ENCODE measurements at places on chromosomes 12 and 14.

GRCh38 chr12:102050660-102051430 is 10.9 kb downstream of the WASHC3 start:
- no peak for DNase-seq

DNA sequence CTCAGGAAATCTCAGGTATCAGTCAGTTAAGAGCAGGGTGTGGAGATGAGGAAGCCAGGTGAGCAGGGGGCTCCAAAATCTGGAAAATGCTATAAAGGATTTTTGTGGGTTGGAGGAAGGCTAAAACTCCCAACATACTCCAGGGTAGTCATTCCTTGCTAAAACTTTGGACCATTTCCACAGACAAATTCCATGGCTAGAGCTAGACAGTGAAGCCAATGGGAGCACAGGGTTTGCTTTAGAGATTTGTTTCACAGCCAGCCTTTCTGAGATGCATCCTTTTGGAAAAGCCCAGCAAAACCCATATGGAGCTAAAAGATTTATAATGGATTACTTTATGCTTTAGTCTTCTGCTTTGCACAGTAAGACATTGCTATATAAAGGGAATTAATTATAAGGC is 146.5 kb downstream of the SAMD4A start:
- no peak for DNase-seq

- DNase-seq: no peak
Observed at GRCh38 chr14:29442696-29443095, 485.0 kb downstream of the PRKD1 start.

DNA sequence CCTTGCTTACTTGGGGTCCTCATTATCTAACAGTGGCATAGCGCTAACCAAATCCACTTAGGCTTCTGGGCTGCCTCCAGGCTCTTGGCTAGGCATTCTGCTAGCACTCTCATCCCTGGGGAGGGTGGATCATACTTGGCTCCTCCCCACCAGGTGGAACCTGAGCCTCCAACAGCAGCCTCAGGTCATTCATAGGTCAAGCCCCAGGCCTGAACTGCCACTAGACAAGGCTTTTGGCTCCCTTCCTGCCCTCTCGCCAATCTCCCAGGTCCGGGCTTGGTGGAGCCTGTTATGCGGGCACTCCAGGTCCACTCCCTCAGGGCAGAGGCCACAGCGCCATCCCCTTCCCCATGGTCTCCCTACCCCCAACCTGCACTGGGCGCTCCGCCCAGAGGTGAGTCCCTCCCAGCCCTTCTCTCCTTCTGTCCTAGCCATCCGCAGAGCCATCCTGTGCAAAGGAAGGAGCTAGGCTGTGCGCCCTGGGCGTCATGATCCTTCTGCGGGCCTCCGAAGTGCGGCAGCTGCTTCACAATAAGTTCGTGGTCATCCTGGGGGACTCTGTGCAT is 154.9 kb upstream of the AMIGO2 start:
- DNase-seq: no peak

DNA sequence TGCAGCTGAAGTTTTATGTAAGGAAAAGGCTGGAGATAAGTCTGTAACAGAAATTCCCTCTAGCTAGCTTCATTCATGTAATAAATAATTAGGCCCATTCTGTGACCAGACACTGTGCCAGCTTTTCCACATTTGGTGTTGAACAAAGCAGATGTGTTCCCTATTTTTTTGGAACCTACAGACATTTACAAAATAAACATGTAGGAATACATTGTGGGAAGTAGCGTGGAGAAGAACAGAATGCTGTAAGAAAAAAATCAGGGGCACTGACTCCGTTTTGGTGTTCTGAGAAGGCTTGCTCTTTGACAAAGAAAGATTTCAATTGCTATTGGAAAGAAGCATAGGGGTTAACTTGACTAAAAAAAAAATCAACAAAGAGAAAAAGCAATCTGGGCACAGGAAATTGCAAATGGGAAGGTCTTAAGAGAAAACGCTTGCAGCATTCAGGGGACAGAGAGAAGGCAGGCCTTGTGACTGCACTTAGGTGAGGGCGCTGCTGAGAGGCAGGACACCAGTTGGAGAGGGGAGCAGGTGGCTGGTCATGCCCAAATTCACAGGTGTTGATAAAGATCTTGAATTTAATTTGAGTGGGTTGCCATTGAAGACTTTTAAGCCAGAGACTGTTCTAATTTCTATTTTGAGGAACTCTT is 4.0 kb downstream of the FAR2 start:
- peak; percentile 17 for DNase-seq

DNA sequence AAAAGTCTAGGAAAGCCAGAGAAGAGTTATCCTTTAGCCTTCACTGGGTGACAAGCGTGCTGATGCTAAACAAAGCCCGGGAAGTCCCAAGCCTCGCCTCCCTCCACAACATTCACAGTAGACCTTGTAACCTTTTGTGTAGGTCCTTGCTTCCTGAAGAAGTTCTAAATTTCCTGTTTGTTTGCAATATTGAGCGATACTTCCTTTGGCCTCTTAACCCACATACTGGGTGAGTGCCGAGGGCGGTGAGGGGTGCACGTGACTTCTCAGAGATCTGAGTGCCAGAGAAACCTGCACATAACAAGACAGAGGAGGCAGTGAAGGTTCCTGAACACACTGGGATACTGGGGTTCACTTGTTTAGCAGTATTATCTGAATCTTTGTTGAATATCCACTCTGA is 134.3 kb downstream of the PLXNC1 start:
- no peak for DNase-seq

GRCh38 chr12:132458846-132459641 is 30.9 kb upstream of the FBRSL1 start:
- no peak for DNase-seq

DNA sequence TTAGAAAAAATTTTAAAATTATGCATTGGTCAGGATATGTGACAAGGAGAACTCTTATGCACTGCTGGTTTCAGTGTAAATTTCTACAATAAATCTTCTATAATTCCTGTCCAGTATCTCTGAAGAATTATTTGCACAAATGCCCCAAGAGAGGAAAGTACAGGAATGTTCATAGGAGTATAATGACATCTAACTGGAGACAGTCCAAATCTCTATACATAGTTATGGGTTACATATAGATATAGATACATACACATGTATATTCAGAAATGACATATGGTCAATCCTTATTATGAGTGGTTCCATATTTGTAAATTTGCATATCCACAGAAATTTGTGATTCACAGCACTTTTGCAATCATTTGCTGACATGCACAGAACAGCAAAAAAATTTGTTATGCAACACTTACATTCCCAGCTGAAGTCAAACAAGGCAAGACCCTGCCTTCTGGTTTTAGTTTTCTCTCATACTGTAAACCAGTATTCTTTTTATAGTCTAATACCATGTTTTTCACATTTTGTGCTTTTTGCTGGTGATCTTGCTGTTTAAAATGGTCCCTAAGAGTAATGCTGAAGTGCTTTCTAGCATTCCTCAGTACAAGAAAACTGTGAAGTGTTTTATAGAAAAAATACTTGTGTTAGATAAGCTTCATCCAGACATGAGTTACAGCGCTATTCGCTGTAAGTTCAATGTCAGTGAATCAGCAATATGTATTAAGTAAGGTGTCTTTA is 103.8 kb downstream of the SLC16A7 start:
- DNase-seq: no peak

DNA sequence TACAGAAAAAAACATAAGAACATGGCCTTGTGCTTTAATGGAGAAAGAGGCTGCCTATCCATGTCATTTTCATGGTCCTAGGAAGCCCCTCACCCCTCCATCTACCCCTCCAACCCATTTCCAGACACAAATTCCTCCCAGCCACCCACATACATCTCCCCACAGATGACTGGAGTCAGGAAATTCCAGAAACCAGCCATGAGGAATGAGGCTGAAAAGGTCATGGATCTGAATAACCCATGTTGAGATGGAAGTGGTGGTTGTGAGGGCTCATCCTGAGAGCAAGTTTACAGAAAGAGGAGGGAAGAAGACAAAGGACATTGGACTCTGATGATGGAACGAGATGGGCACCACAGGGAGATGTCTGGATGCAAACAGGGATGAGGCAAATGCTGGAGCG is 23.9 kb upstream of the C12orf42 start:
- DNase-seq: no peak

- no peak for DNase-seq
Observed at GRCh38 chr12:105783983-105784947, 354.5 kb downstream of the NUAK1 start.

- DNase-seq: no peak
Observed at GRCh38 chr14:98270201-98270600, 1001.8 kb downstream of the BCL11B start.

GRCh38 chr12:538731-539539 is 79.2 kb downstream of the B4GALNT3 start:
- peak; percentile 33 for DNase-seq

GRCh38 chr12:68481181-68481941 is 129.3 kb upstream of the RAP1B start:
- DNase-seq: no peak

- DNase-seq: no peak
Observed at GRCh38 chr14:44995770-44996294, 33.8 kb downstream of the TOGARAM1 start.

GRCh38 chr14:101562659-101563351 is 1.5 kb downstream of the DIO3 start:
- DNase-seq: no peak

DNA sequence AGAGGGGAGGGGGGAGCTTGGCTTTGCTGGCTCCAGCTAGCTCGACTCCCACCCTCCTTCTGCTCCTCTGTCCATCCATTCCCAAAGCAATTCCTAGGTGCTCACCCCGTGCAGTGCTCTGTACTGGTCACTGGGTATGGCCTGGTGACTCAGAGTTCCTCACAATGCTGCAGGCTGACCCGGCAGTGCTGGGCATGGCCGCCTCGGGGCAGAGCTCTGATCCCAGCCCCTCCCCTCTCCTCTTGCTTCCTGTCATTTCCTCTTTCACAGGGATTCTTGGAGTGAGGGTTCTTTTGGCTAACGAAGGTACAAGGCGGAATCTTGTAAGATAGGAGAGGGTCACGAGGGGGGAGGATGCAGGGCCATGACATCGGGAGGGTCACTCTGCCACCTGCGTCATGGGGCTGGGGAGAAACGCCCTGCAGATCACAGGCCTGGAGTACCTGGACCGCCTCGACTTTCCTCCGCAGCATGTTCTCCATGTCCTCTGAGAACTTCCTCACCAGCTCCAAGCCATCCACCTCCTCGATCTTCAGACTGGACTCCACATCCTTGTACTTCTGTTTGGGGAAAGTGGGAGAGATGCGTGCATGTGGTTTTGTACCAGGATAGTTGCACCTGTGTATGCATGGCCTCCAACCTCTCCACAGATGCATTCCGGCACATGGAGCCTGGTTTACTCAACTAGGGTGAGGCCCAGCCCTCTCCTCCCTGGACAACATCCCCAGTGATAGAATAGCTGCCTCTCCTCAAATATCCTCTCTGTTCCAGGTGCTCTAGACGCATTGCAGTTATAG is 5.7 kb downstream of the CACNA2D4 start:
- no peak for DNase-seq

DNA sequence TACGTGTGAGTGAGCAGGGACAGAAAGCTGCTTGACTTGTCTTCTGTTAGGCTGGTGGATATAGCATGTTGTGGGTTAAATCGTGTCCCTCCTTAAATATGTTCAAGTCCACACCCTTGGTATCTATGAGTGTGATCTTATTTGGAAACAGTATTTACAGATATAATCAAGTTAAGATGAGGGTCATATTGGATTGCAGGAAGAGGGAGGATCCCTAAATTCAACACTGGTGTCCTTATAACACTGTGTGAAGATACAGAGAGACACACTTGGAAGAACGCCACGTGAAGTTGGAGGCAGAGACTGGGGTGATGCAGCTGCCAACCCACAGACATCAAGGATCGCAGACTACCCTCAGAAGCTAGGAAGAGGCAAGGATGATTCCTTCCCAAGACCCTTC is 275.2 kb upstream of the SSTR1 start:
- DNase-seq: no peak

DNA sequence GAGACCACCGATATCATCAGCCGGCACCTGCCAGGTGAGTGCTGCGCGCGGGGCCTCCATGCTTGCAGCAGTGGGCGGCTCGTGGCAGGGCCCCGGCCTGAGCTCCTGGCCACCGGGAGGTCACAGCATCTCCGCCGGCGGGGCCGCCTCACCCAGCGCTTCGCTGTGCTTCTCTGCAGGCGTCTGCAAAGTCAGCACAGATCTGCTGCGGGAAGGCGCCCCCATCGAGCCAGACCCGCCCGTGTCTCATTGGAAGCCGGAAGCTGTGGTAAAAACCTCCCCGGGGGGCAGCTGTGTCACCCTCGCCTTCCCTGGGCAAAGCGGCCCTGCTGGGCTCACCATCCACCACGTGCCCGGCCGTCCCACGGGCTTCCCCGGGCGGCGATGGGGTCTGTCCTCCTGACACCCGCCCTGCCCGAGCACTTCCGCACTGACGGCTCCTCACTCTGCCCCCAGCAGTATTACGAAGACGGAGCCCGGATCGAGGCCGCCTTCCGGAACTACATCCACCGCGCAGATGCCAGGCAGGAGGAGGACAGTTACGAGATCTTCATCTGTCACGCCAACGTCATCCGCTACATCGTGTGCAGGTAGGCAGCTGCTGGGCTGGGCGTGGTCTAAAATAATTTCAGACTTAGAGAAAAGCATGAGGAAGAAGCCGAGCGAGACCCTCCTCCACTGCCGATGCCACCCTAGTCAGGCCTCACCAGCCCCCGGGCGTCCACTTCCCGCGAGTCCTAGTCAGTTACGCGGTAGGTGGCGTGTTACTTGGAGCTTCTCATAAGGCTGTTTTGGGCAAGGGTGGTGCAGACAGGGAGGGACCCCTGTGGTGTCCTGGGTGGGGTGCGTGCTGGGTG is 7.1 kb downstream of the PGAM5 start:
- DNase-seq: no peak

GRCh38 chr14:79161571-79161970 is 991.4 kb downstream of the NRXN3 start:
- DNase-seq: no peak

GRCh38 chr12:6333566-6333965 is 8.3 kb downstream of the TNFRSF1A start:
- no peak for DNase-seq

DNA sequence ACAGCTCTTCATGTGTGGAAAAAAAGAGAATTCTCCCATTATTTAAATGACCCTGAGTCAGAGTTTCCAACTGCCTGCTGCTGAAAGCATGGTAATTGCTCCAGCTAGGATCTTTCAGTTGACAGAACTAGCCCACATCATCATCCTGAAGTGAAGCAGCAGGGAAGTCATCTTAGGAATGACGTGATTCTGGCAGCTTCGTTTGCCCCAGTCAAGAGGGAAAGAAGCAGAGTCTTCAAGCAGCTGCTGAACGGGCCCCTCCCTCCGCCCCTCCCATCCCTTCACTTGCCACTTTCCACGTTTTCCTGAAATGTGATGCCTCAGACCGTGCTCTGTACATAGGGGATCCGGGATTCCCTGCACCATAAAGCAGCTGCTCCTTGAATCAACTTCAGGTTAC is 455.0 kb upstream of the TMEM132C start:
- DNase-seq: no peak

- no peak for DNase-seq
Observed at GRCh38 chr14:68934066-68934465, 45.0 kb downstream of the ACTN1 start.

GRCh38 chr14:94476023-94476422 is at the start of gene SERPINA9:
SERPINA9 (minus strand) TSS chr14:94476197; CDS start chr14:94469840, 6,357 bp downstream.
- no peak for DNase-seq

Measured in NCI-H2081 (cell line).